Foreskin fibroblast (primary cell): ENCODE measurements at places on chromosomes 7 and 10.

- no peak for DNase-seq
Observed at GRCh38 chr7:21947056-21947455, 1.4 kb upstream of the CDCA7L start.

GRCh38 chr7:157425137-157425731, 88.4 kb downstream of the DNAJB6 start:
- no peak for DNase-seq

- DNase-seq = no peak
Observed at GRCh38 chr10:49353895-49354566, 41.9 kb downstream of the DRGX start.

DNA sequence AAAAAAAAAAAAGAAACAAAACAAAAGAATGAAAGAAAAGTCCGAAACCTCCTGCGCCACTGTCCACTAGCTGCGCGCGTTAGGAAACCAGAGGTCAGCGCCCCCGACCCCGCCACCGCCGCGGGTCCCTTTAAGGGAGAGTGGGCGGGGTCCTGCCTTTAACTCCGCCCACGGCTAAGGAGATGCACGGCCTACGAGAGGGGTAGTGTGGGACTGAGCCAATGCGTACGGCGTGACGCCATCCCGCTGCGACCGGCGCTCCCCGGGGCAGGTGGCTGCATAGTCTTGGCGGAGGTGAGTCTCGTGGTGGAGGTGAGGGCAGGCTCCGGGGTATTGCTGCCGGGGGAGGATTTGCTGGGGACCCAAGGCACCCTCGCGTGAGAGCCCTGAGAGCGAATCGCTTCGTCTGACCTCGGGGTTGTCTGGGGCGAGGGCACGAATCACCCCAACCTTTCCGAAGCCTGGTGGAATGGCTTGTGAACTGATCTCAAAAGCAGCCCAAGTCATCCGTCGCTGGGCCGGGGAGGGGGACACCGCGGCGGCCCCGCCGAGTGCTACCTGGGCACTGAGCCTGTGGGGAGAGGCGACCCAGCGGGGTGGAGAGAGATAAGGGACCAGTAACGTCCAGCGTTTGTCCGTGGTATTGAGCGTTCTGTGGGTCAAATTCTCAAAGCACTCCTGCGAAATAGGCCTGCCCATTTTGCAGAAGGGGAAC, at the start of gene MRPS17:
Gene MRPS17 (plus strand): TSS at position 241 of the 715 bp plus-strand sequence. CDS start 1,319 bp downstream, outside the sequence.
- DNase-seq = peak; percentile 79

DNA sequence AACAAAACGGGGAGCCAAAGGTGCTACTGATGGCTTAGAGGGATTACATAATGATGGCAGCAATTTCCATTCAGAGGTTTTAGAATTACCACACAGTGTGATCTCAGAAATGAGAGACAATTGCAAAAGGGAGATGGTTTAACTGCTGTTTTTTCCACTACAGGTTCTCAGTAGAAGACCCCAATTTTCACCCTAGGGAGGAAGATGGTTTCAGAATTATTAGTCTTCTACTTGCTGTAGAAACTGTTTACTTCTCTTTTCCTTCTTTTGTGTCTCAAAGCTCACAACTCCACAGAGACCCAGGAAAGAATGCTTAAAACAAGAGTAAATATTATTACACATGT, 226.5 kb downstream of the INHBA start:
- DNase-seq = no peak

DNA sequence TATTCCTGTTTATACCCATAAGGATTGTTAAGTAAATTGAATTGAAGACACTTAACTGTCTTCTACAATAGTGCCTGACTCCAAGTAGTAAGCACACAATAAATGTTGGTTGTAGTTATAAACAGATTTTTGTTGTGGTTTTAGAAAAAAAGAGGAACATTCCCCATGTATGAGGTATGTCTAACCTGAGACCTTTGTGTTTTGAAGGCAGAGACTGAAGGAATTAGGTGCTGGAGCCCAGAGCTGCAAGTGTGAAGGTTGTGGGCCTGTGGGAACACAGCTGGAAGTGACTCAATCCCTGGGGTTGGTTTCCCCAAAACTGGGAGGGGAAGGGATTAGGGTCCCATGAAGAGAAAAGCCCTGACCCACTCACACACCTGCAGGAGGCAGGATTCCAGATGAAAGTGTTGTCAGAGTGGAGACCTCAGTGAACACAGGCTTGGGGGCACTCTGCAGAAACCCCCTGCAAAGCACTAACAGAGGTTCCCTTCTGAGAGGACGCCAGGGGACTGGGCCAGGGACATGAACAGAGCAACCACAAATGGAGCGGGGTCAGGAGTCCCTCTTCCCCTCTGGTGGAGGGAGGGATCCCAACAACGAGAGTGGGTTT, 265.1 kb upstream of the KLF14 start:
- no peak for DNase-seq

- DNase-seq = no peak
Observed at GRCh38 chr10:95324436-95325268, 33.8 kb upstream of the PDLIM1 start.

GRCh38 chr10:82736305-82736704, 861.3 kb downstream of the NRG3 start:
- no peak for DNase-seq

DNA sequence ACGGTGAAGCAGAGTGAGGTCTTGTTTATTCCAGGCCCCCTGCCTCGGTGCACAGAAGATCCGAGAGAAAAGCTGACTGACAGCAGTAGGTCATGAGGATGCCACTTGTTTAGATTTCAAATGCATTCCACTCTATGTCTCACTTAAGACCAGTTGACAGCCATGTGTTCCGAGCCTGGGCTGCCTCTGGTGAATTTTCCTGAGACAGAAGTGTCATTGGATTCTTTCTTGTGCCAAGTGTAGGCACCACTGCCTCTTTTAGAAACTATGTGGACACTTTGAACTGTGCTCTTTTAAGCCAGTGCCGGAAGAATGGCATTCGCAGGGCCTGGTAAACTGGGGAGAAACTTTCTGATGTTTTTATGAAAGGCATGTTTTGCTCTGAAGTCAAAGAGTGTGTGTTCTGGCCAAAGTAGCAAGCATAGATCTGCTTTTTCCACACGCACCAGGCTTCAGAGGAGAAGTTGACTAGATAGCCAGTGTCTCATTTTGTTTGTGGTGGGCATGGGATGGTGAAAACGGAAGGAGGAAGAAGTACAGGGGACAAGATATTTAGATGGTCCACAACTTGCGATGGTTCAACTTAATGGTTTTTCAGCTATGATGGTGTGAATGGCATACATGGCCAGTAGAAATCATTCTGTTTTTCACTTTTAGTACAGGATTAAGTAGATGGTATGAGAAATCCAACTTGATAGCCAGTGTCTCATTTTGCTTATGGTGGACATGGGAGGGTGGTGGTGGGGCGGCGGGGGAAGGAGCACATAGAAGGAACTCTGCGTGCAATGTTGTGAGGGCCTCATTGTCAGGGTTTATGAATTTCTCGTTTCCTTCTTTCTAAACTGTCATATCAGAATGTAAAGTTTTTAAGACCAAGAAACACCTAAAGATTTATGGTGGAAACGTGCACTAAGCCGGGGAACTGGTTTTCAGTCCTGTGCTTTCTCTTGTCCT, 41.5 kb downstream of the CYP17A1 start:
- no peak for DNase-seq

DNA sequence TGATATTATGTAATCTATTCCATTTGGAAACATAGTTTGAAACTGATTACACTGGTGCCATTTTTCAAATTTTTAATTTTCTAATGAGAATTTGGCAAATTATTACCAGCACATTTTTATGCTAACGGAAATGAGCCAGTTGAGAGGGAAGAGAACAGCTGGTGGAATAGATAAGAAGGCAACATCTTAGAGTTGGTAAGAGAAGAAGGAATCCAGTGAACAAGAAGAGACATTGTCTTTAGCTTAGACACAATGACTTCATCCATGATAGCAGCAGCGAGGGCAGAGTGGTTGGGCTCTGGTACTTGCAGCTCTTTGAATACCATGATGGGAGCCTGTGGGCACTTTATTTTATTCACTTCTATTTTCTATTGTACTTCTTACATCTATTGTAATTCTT, 89.6 kb downstream of the CHRM2 start:
- no peak for DNase-seq

- DNase-seq = no peak
Observed at GRCh38 chr7:49894543-49894942, 121.1 kb downstream of the VWC2 start.

DNA sequence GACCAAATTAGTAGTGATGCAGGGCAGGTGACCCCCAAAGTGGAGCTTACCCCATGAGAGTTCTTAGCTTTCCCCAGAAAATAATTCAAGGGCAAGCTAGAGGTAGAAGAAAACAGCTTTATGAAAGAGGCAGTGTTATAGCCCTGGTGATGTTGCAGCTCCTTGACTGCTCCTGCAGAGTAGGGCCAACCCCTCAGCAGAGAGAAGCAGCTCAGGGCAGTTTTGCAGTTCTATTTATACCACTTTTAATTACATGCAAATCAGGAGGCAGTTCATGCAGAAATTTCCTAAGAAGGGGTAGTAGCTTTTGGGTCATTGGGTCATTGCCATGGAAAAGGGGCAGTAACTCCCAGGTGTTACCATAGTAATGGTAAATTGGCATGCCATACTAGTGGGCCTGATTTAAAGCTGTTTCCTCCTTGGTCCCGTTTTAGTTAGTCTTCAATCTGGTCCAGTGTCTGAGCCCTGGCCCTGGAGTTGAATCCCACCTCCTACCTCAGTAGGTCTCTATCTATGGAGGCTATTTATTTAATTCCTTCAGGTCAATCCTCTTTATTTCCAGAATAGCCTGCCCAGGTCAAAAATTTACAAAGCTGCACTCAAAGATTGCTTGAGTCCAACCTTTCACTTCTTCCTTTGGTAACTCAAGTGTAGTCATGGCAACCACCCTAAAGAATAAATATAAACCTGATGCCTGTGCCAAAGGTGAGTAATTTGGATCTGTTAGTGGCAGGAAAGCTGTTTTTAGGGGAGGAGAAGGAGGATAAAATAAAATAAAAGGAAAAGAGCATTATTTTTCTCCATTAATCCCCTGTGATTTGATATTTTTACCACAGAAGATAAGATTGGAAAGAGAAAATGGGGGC, 29.5 kb downstream of the PLXDC2 start:
- DNase-seq = no peak
